ENCODE measurements at places on chromosomes 1 and 21.
A peak's percentile ranks its signal among the peaks of the same experiment; 100 is the strongest.

DNA sequence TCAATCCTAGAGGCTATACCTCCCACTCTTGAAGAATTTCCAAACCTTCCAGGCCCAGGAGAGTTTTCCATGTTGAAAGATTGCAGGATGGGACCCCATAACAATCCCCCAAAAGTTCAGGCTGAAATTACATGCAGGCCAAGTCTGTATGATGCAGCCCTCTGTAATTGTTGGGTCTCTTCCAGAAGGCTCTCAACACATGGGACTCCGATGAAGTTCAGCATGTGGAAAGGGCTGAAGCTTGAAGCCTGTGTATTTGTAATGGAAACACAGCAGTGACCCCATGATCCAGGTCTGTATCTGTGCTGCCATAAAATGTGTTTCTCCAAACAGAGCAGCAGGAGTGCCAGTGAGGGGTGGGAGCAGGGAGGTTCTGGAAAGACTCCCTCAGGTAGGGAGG lies 202.5 kb upstream of the LYPLAL1 start:
- DNase-seq: no peak

DNA sequence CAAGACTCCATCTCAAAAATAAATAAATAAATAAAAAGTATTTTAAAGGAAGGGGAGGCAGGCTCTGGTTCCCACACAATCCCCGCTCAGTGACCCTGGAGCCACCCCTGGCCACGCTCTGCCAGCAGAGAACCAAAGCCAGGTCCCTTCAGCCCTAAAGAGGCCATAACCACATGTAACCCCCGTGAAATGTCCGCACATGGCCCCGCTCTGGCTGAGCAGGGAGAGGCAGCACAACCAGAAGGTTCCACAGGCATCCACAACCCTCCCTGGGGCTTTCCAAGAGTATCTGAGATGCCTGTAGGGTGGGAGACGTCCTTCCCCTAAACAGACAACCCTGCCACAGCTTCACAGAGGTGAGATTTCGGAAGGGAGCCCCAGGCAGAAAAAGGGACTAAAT lies 1.4 kb upstream of the ARF1 start:
- no peak for DNase-seq

DNA sequence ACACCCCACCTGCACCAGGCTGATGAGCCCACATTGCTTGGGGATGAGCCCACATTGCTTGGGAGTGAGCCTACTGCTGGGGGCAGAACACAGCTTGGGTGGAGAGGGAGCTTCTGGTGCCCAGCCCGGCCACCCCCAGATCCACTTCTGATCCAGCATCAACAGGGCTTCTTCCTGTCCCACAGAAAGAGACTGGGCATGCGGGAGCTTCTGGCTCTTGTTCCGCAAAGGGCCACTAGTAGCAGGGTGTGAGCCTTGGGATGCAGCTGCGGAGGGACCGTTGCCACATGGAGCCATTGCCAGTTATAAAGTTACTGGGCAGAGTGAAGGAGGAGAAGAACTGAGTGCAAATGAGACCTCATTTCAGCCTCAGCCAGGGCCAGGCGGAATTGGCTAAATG lies 36.3 kb downstream of the PKP1 start:
- no peak for DNase-seq

GRCh38 chr1:102120910-102121309 lies 124.2 kb upstream of the OLFM3 start:
- no peak for DNase-seq

GRCh38 chr1:225851805-225852204 lies 30.4 kb downstream of the TMEM63A start:
- DNase-seq: no peak

- no peak for DNase-seq
These were observed 134.2 kb downstream of the KAZN start for GRCh38 chr1:14732728-14733047.

DNA sequence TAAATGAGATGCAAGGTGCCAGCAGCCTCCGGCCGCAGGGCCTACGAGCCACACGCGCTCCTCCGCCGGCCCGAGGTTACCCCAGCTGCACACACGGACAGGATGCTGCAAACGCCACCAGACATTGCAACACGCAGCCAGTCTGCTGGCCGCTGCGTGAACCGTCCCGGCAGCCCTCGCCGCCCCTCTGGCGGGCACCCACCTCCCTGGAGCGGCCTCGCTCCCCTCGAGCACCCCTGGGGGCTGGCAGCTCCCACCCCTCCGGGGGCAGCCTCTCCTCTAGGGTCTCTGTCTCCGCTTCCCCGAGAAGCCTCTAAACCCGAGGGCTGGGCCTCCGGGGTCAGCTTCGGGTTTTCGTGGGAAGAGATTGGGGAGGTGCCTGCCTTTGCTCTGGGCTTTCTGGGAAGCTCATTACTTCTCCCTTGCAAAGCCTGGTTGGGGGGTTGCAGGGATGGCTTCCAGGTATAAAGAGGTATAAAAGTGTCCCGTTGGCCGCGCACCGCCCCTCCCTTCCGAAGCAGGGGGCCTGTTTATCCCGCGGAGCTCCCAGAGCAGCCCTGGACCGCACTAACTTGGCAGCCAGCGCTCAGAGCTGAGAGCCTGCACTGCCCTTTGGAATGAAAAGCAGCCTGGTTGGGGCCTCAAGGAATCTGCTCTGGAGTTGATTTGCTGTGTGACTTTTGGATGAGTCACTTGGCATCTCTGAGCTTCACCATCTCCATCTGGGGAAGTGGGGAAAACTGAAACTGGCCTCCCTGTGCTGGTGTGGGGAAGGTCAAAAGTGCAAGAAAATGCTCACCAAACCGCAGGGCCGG lies 21.8 kb downstream of the DHRS3 start:
- no peak for DNase-seq

DNA sequence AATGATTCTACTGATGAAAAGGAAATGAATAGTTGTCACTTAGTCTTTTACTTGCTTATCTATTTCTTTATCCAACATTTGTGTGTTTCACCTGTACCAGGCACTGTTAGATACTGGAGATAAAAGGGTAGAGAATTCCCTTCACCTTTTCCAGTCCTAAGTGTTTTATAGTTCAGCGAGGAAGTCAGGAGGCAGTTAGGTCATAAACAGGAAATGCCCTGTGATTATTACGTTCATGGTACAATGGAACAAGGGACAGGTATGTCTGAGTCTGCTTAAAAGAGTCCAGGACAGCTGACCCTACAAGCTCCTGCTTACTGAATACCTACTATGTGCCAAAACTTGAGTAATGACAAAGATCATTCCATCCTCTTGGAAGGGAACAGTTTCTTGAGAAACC lies 77.8 kb downstream of the TNR start:
- no peak for DNase-seq

GRCh38 chr1:186518395-186518794 lies 57.5 kb upstream of the PDC start:
- DNase-seq: no peak

- DNase-seq: no peak
These were observed 135.9 kb downstream of the FGGY start for GRCh38 chr1:59432531-59433439.

DNA sequence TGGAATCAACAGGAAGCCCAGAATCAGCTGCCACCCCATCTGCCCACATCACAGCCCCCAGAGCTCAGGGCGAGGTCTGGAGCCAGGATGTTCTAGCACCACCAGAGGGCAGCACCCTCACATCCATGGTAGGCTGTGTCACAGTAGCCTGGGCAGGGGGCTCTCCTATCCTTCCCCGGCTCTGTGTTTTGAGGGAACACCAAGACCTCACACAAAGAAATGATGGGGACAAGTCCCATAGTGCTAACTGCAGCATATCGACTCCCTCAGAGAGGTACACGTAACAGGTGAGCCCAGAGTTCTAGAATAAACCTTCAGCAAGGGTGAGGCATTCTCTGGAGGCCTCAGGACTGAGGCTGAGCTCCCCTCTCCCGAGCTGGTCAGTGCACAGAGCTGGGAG lies 2.3 kb upstream of the KCNC4 start:
- DNase-seq: peak; percentile 40

GRCh38 chr1:2314273-2314802 lies 77.0 kb downstream of the MORN1 start:
- DNase-seq: peak; percentile 52

- DNase-seq: no peak
These were observed 68.9 kb downstream of the TENT5C start for GRCh38 chr1:117674521-117675400.

DNA sequence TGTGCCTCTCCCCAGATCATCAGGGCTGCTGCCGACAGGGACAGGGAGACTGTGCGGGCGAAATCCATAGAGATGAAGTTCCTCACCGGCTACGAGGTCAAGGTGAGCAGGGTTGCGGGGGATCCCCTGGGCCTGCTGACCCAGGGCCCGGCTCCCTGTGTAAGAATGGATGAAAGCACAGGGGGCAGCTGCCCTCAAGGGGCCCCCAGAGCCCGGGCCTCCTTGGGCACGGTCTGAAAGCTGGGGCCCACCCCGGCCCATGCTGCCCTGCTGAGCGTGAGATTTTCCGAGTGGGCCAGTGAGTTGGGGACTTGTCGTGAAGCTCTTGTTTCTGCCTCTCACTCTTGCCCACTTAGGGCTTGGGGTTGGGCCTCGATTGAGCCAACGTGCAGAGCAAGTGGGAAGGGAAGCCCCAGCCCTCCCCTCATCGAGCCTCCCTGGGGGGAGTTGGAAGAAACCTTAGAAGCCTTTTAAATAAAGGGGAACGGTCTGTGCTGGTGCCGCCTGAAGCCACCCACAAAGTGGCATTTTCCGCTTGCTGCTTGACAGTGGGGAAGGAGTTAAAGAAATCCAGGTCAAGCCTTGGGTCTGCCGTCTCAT lies 45.2 kb downstream of the COQ8A start:
- no peak for DNase-seq

DNA sequence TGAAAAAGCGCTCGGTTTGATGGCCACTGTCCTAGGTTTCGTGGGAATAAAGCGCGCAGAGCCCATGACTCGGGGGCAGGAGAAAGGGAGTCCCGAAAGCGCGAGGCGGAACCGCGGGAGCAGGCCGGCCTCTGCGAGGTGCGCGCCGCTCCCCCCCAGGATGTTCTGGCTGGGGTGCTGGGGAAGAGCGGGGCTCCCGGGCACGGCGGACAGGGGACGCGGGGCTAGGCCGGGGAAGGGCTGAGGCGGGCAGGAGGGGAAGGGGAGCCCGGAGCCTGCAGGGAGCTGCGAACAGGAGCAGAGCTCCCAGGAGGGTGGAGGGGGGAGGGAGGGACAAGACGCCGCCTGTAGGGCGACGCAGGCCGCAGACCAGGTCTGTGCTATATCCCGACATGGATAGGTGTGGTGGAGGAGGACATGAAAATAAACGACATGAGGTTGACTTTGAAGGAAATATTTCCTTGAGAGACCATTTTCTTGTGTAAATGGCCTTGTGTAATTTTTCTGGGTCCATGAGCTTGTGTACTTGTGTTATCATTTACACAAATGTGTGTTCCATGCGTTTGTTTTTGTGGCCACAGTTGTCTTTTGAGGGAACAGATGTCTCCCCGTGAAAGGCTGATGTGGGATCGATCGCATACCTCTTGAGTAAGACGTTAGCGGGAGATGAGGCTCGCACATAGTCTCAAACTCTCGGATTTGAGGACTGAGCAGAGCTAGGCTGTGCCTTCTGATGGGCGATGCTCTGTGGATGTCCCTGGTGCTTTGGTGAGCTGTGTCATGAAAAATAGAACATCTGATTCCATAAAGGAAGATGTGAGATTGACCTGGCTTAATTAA lies 1.3 kb downstream of the PCNT start:
- peak; percentile 34 for DNase-seq

GRCh38 chr1:18116777-18117176 lies 9.2 kb downstream of the IGSF21 start:
- no peak for DNase-seq

DNA sequence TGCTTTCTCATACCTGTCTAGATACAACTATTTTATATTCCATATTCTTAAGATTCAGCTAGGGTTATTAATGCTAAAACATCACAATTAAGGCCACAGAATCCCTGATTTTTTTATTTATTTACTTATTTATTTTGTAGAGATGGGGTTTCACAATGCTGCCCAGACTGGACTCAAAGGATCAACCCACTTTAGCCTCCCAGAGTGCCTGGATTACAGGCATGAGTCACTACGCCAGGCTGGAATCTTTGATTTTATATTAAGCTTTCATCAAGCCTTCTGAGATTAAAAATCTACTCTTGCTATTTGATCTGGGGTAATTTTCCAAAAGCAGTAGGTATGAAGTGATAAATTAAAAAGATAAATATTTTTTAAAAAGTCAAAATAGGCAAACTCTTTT lies 38.9 kb downstream of the MCOLN2 start:
- DNase-seq: no peak

DNA sequence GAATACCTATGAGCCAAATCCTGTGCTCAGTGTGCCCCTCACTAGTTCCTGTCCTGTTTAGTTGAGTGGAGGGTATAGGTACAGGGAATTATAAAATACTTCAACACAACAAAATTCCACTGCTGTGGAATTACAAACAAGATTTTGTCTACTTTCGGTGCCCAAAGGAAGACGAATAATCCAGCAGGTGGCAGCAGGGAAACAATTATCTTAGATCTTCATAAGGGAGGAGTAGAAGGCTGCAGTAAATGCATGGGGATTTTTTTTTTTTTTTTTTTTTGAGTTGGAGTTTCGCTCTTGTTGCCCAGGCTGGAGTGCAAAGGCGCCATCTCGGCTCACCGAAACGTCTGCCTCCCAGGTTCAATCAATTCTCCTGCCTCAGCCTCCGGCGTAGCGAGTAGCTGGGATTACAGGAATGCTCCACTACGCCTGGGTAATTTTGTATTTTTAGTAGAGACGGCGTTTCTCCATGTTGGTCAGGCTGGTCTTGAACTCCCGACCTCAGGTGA lies 2.0 kb upstream of the PIP5K1A start:
- DNase-seq: peak; percentile 97

GRCh38 chr1:153572569-153573015 lies 6.9 kb upstream of the S100A2 start:
- DNase-seq: peak; percentile 91

DNA sequence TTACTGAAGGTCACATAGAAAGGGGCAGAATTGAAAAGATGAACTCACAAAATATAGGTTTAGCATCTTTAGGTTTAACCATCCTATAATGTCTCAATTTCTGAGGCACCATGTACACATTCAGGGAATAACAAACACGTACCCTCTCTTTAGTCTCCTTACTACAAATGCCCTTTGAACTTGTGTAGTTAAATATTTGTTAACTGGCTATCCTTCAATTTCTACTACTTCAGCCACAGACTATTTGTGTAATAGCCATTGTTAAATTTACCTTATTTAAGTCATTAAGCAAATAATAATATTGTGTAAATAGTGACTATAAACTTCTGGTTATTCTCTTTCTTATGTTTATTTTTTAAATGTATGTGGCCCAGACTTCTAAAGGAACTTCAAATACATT lies 600.5 kb downstream of the KCNT2 start:
- DNase-seq: no peak

GRCh38 chr1:164748253-164748899 lies 189.4 kb downstream of the PBX1 start:
- DNase-seq: no peak

DNA sequence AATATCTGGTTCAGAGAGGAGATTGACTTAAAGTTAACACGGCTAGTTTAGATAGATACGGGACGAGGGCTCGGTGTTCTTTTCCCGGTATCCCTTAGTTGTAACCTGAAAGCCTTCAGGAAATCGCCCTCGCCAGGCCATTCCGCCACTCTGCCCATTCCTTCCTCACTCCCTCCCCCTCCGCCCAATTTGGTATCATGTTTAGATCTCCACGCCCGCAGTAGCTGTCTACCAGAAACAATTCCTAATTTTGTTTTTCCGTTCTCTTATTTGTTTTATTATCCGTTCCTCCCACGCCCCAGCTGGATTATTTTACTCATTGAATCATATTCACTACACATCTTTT lies 685 bp upstream of the VAMP4 start:
- peak; percentile 75 for DNase-seq

Measured in NCI-H526 (cell line).